T-helper 22 cell (primary cell): ENCODE measurements at places on chromosomes 16 and 17.
A peak's percentile ranks its signal among the peaks of the same experiment; 100 is the strongest.

- no peak for DNase-seq
Measured at GRCh38 chr16:57283959-57284208, 588 bp downstream of the PLLP start.

GRCh38 chr16:65268331-65268730 lies 146.5 kb upstream of the CDH11 start:
- no peak for DNase-seq

DNA sequence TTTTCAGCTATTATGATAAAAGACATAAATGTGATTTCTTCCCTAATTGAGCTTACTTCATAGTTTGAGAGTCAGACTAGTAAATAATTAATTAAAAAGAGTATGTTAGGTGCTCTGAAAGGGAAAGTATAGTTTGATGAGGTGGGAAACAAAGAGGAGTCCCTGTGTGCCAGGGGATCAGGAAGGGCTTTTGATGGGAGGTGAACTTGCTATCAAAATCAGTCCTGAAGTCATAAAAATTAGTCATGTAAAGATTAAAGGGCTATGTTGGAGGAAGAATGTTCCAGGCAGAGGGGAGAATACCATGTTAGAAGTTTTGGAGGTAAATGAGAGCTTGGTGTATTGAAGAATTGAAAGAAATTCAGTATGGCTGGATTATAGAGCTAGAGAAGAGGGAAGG lies 31.0 kb downstream of the NFAT5 start:
- DNase-seq = no peak

- no peak for DNase-seq
Measured at GRCh38 chr17:57927048-57927723, 28.0 kb downstream of the CUEDC1 start.

- DNase-seq = no peak
Measured at GRCh38 chr16:49521734-49522325, 148.2 kb downstream of the C16orf78 start.

DNA sequence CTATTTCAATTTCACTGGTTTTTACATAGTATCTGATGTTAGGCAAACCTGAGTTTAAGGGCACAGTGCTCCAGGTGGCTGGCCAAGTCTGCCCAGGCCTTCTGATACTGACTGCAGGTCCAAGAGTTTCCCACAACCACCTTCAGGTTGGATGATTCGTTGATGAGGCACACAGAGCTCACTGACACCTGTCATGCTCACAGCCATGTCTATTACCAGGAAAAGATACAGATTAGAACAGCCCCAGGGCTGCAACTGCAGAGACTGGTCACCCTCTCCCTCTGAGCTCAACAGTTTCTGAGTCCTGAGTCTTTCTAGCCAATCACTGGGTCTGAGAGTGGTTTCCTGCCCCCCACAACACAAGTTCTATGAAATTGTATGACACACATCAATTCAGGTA lies 37.2 kb downstream of the MEAK7 start:
- DNase-seq = no peak

GRCh38 chr17:79915850-79916430 lies 76.7 kb upstream of the CBX4 start:
- DNase-seq = no peak

DNA sequence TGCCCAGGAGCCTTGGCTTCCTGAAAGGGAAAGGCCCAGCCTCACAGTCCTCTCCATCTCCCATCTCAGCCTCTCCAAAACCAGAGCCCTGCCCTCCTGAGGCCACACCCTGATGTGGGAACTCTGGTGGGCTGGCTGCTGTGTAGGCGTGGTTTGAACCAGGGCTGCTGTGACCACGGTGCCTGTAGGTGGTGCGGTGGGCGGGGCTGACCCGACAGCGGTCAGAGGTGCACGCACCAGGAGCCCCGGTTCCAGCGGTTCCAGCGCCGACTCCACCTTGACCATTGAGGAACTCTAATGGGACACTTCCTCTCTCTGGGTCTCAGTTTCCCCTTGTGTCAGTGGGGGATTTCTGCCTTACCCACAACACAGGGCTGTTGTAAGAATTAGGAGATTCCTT lies 2.4 kb downstream of the RAP1GAP2 start:
- DNase-seq = no peak

- DNase-seq = no peak
Measured at GRCh38 chr16:80063031-80063712, 462.6 kb upstream of the MAF start.

GRCh38 chr16:58563775-58564174 lies 48.5 kb downstream of the SETD6 start:
- no peak for DNase-seq

- no peak for DNase-seq
Measured at GRCh38 chr16:46947900-46948547, 25.4 kb downstream of the DNAJA2 start.

- no peak for DNase-seq
Measured at GRCh38 chr16:119835-120491, 18.5 kb downstream of the NPRL3 start.

DNA sequence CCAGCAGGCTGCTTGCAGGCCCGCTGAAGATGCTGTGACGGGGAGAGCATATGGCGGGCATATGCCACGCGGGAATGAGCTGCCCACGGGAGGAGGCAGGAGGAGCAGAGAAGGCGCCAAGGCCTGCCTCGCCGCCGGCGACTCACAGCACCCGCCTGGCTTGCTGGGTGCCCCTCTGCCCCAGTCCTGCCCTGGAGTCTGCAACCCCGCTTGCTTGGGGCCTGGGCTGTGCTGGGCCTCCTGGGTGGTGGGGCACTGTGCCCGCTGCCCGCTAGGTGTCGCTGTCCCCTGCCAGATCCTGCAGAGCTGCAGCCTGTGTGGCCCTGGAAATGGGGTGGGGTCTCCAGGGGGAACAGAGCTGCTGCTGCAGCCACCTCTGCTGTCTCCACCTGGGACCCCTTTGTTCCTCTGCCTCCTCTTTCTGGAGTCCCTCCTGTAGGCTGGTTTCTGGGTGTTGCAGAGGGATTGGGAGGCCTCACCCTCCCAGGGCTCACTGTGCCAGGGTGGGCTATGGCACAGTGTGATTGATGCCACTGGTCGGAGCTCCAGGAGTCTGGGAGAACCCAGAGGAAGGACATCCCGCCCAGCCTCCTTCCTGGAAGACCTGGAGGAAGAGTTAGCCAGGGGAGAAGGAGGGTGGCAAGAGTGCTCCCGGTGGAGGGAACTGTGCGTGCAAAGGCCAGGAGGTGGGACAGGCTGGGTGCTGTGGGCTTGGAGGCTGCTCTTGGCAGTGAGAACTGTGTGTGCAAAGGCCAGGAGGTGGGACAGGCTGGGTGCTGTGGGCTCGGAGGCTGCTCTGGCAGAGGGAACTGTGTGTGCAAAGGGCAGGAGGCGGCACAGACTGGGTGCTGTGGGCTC lies 141.0 kb upstream of the CIBAR2 start:
- DNase-seq = no peak

DNA sequence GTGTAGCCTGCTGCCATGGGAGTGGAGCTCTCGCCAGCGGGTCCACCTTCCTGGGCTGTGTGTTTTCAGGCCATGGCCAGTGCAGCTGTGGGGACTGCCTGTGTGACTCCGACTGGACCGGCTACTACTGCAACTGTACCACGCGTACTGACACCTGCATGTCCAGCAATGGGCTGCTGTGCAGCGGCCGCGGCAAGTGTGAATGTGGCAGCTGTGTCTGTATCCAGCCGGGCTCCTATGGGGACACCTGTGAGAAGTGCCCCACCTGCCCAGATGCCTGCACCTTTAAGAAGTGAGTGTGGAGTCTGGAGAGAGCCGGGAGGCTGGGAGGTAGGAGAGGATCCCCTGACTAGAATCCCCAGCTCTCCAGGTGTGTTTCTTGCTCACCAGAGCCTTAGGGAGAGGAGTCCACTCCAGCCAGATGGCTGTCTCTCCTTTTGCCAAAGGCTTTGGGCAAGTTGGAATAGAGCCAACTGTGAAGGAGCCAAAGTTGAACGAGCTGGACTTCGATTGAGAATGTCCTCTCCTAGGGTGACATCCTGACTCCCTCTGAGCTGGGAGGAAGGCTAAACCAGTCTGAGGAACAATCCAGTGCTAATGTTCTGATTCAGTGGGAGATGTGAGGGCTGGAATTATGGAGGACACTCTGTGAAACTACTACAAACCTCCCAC lies 24.4 kb upstream of the EFCAB13 start:
- no peak for DNase-seq

GRCh38 chr17:81593105-81593871 lies 41.1 kb upstream of the FAAP100 start:
- no peak for DNase-seq

DNA sequence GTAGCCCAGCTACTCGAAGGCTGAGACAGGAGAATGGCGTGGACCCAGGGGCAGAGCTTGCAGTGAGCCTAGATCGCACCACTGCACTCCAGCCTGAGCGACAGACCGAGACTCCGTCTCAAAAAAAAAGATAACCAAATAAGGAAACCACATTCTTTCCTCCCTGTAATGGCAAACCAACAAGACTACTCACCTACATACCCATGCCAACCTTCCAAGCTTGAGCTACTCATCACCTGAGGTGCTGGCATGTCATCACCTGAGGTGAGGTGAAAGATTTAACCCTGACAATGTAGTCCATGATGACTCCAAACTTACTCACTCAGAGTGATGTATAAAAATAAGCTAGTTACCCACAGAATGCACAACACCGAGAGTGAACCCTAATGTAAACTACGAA lies 85.2 kb downstream of the SMG6 start:
- no peak for DNase-seq

- peak; percentile 91 for DNase-seq
Measured at GRCh38 chr17:32349854-32350665, at the start of gene ZNF207. ZNF207 (plus strand) TSS chr17:32350157; CDS start chr17:32350286, 129 bp downstream.

- DNase-seq = no peak
Measured at GRCh38 chr17:56896968-56897359, 16.9 kb downstream of the TRIM25 start.

DNA sequence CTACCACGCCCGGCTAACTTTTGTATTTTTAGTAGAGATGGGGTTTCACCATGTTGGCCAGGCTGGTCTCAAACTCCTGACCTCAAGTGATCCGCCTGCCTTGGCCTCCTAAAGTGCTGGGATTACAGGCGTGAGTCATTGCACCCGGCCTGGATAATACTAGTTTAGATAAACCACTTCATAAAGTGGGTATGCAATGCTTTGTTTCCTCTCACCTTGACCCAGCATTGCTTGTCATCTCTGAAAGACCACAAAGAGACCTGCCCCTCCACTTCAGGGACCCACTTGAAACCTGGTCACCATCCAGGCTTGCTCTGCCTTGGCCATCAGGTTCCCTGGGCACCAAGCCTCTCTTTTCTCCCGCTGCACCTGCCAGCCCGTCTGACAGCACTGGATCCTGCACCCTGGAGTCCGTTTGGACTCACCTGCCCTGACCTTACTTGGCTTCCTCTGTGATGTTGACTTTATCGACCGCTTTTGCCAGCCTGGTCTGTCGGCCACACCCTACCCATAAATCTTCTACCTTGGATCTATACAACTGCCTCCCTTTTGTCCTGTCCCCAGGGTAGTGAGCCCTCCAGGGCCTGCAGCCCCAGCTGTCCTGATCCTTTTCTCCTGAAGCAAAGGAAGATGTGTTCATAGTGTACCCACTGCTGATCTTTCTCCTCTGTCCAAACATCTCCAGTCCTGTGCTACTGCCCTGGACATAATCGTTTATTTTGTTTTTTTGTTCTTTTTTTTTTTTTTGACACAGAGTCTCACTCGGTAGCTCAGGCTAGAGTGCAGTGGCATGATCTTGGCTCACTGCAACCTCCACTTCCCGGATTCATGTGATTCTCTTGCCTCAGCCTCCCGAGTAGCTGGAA lies 12.7 kb upstream of the ZG16 start:
- no peak for DNase-seq

DNA sequence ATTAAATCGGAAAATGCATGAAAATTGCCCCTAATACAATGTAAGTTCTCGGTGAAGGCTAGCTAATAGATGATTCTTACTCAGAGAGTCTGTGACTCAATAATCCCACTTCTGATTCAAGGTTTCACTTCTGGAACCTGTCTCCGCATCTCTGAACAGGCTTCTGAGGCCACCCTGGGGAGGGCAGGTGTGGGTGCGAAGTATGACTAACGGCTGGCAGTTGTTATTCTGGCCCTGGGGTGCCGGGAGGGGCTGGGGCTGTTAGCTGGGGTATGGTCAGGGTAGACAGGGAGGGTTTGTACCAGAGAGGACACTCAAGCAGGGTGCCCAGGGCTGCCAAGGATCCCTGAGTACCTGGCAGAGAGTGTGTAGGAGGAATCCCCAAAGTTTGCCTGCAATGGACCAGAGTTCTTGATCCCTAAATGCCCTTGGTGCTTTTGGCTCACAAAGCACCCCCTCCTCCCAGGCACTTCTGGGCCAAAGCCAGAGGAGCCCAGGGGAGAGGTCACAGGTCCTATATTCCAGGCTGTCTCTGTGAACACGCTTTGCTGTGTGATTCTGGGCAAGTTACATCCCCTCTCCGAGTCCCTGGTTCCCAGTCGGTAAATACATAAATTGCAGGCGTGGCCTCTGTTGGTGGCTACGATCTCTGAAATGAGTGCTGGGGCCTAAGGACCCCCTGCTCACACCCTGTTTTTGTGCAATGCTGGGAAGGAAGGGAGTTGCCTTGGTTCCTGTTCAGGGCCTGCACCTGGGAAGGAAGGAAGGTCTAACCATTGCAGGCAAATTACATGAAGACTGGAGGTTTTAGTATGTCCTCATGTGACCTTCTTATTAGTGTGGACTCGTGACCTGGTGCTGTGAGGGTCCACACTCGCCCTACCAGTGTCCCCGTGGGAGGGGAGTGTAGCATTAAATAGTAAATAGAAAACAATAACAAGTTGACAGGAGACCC lies 49.9 kb upstream of the CPNE2 start:
- peak; percentile 60 for DNase-seq

GRCh38 chr16:27526180-27526579 lies 23.5 kb downstream of the GTF3C1 start:
- DNase-seq = no peak

DNA sequence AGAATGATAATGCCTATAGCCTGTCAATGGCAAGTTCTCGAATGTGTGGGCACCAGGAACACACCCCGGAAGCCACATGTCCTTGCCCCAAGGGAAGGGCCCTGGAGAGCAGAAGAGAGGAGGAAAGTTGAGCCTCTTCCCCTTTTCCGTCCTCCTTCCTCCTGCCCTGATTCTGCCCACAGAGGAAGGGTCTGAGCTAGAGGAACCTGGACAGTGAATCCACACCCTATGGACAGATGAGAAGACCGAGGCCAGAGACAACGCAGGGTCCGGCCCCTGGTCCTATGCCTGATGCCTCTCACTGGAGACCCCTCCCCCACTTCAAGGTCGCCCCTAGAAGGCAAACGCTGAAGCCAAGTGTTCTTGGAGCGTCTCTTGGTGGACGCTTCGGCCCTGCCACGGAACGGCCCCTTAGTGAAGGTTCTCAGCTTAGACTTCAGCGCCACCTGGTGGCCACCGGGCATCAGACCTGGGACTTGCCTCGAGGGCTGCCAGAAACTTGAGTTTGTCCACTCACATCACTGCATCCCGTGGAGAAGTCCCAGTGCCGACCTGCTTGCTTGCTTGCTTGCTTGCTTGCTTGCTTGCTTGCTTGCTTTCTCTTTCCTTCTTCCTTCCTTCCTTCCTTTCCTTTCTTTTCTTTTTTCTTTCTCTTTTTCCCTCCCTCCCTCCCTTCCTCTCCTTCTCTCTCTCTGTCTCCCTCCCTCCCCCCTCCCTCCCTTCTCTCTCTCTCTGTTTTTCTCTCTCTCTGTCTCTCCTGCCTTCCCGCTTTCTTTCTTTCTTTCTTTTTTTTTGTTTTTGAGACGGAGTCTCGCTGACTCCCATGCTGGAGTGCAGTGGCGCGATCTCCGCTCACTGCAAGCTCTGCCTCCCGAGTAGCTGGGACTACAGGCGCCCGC lies 20.6 kb upstream of the SPNS3 start:
- DNase-seq = peak; percentile 67
